ENCODE measurements at places on chromosomes 6 and 20.

DNA sequence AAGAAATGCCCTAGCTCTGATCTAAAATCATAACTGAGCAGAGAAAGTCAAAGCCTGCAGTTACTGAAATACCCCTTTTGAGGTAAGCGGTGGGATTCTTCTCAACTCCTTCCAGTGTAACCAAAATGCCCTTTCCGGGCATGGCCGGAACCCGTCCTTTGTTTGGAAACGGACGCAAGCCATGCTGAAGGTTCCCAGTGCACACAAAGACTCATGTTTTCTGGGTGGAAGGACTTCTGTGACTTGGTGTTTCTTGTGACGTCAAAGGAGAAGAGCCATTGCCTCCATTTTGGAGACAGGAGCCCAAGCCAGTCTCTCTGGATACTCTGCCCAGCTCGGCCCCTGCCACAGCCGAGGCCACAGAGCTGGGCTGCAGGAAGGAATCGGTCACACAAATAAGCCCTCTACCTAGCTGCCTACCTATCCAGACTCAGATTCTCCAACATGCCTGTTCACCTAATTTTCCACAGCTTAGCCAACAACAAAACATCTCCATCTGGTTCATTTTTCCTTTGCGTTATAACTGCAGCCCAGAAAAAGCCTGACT, 182.8 kb downstream of the TBXT start:
- DNase-seq, result no peak

- no peak for DNase-seq
Measured at GRCh38 chr20:30500829-30501440, 756.5 kb upstream of the DEFB115 start.

- no peak for DNase-seq
Measured at GRCh38 chr20:62164879-62165761, 17.7 kb upstream of the MTG2 start.

GRCh38 chr6:32087574-32088486, 21.3 kb downstream of the TNXB start:
- peak; percentile 65 for DNase-seq

DNA sequence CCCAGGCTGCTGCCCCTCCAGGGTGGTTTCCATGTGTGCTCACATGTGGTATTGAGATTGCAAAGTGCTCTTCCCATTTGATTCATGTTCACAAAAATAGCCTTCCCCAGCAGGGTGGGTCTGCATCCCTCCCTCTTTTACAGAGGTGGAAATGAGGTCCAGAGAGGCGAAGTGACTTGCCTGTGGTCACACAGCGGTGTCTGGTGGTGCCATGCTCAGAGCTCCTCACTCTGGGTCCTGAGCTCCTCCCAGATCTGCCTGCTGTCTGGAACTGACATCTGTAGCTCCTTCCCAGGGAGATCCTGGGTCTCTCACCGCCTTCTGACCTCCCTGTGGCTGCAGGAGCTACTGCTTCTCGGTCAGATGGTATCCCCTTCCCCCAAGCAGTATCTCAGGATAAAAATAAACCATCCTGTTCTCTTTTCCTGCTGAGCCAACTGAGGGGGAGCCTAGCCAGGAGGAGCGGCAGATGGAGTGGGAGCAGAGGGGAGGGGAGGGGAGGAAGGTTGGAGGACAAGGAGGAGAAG, 11.9 kb downstream of the CD40 start:
- DNase-seq, result no peak

GRCh38 chr6:85115876-85116275, 334.0 kb upstream of the NT5E start:
- DNase-seq, result no peak

- no peak for DNase-seq
Measured at GRCh38 chr6:57247603-57248002, 25.5 kb upstream of the RAB23 start.

- DNase-seq, result no peak
Measured at GRCh38 chr6:63926258-63926780, 290.7 kb downstream of the PHF3 start.

GRCh38 chr6:12957321-12958051, 240.9 kb downstream of the PHACTR1 start:
- DNase-seq, result peak; percentile 60

GRCh38 chr6:156658186-156658965, 118.8 kb upstream of the ARID1B start:
- no peak for DNase-seq

DNA sequence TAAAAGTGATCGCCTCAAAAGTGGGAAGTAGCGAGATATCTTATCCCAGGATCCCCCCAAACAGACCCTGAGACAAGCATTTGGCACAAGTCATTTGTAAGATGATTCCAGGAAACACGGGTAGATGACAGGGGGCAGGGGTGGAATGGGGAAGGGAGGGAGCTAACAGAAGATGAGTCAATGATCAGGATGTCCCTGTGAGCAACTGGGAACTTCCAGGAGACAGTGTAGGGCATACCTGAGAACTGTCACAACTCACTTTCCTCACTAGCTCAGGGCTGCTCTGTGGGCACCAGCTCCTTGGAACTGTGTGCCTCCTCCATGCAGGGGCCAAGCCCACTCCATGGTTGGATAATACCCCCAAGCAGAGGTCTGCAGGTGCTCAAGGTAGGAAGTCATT, 38.5 kb upstream of the VSX1 start:
- no peak for DNase-seq

DNA sequence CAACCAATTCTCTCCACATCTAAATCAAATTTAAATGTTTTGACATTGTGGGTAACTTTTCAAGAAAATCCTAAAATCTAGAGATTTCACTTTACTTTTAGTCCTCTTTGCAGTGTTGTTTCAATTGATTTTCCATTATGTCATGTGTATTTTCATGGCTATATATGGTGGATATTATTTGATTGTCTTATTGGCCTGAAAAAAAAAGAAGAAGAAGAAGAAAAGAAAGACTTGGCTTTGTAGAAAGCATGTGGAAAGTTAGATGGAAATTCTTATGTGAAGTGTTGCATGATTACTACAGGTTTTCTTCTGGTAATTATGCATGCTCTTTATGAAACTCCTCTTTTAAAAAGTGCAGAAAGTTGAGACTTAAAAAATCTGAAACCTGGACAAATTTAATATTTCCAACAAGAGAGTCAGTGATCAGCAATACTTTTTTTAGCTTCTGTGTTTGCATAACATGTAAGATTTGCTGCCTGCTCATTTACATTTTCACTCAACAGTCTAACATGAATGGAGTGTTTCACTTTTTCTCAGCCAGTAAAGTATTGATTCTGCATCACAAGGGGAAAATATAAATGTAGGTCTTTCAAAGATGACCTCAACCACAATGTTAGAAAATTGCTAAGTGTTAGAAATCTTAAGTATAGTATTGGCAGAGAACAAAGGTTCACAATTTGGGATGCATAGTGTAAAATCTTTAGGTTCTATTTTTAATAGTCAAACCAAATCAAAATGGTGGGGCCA, 438.7 kb downstream of the BCKDHB start:
- DNase-seq, result no peak

DNA sequence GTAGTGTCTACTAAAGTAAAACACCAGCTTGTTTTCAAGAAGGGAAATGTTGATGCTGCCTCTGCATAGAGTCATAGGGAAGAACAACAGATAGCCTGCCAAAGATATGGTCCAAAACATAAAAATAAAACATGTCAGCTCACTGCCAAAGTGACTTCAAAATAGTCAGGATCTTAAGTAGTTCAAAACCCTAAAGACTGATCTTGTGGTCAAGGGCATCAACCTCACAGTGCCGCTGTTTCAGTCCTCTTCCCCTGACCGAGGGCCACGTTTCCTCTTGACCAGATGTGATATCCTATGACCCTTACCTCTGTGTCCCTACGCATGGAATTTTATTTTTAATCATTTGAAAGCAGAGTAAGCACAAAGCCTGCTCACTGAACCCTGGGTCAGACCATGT, 104.2 kb upstream of the CNKSR3 start:
- DNase-seq, result no peak

GRCh38 chr20:10659651-10660601, 13.9 kb downstream of the JAG1 start:
- no peak for DNase-seq

DNA sequence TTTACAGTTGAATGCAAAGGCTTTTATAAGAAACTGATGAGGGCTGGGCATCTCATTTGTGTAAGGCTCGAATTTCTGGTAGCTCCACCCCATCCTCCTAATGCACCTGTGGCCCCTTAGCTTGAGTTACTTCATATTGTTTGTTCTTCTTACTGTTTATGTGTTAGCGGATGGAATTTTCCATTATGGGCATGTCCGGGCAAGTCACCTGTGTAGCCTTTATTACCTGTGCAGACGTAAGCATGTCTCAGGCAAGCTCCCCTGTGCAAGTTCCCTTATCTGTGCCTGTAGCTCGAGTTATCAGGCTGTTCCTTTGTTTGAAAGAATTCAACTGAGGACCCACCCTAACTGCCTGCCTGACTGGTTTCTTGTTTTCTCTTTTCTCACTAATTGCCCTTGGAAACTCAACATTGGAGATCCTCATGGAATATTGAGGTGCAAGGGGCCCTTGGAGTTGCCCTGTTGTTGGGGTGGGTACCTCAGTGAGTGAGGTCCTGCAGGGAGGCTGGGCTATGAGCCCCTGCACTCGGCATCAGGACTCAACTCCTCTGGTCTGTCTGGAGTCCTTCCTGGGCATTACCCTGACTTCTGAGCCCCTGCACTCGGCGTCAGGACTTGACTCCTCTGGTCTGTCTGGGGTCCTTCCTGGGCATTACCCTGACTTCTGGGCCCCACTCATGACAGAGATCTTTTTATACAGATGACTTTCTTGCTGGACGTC, 207.9 kb upstream of the SULF2 start:
- no peak for DNase-seq

DNA sequence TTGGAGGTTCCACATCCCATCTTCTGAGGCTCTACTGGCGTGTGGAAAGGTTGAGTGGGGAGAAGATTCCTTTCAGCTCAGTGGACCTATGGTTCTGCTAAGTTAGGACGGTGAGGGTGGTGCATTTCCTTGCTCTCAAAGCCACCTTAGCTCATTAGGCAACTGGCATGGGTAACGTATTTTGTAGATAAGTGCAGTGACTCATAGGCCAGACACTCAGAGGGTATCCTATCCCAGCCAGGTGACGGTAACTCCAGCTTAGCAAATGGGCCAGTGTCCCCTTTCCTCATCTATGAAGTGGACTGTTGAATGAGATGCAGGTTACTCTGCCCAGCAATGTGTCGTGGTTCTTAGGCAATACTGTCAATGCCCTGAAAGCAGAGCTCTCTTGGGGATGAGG, 3.7 kb downstream of the RPS6KA2 start:
- no peak for DNase-seq

DNA sequence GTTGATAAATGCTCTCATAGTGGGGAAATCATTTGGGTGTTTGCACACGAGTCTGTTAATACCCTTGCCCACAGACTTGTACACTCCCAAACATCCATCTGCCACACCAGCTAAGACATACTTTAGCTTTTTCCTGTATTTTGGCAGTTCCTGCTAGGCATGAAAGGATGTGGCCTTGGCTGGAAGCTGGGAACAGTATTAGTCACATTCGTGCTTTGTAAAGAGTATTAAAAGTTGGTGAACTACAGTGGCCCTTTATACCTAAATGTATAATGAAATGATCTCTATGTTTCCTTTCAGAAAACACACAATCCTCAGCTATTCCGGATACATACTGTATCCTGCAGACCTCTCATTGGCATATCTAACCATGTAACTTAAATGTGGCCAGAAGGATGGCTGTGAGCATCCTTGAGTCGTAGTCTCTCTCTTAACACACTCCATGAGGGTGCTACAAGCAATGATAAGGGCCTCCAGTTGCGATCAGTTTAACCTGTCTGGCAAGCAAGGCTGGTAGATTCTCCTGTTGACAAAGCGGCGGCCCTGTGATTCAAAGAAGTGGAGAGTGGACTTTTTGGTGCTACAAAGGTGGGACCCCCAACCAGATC, 1.5 kb downstream of the LEMD2 start:
- DNase-seq, result no peak

DNA sequence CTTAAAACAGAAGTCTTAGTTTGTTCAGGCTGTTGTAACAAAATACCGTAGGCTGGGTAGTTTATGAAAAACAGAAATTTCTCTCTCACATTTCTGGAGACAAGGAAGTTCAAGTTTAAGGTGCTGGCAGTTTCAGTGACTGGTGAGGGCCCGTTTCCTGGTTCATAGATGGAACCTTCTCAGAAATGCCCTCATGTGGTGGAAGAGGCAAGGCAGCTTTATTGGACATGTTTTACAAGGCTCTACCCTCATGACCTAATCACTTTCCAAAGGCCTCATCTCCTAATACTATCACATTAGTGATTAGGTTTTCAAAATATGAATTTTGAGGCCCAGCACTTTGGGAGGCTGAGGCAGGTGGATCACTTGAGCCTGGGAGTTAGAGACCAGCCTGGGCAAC, 2.4 kb downstream of the HEBP2 start:
- DNase-seq, result no peak

DNA sequence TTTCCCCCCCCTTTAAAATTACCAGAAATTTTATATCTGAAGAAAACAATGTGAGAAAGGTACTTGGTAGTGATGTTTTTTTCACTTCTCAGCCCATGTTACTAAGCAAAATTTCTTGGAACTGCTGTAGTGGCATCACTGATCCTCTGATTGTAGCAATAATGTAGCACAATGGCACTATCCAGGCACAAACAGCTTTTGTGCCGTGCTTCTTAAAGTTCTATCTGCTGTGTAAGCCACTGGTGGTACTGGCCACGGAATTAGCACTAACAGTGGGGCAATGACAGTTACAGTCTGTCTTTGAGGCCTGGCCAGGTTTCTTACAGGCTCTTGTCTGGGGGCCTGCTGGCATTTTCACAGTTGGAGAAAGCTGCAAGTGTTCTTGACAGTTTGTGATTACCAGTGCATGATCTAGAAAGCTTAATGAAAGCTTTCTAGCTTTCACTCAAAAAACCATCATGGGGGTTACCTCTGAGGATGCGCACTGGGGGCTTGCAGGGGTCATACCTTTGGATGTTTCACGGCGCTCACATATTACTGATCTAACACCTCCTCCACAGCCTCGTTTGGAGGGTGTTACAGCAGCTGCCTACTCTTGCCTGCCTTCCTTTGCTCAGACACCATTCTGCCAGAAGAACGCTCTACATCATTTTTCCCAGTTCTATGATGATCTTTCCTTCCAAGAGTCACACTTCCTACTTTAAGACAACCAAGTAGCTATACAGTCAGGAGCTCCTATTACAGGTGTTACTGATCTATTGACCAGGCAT, 58.4 kb upstream of the ARMH2 start:
- DNase-seq, result no peak

- no peak for DNase-seq
Measured at GRCh38 chr6:151142676-151143075, 97.1 kb upstream of the AKAP12 start.

DNA sequence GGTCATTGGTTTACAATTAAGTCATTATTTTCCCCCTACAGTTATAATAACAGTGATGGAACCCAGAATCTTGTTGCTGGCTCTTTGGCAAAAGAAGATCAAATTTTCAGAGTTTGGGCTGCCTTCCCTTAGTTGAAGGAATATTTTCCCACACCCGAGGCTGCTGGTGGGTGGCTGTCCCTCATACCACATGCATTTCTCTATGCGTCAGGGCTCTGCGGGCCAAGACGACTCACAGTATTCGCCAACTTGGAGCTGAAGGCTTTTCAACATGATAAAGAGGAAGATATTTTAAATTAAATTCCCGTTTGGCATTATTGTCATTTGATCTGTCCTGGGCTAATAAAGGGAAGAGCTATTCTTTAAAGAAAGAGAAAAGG, 102.2 kb upstream of the SASH1 start:
- no peak for DNase-seq

- no peak for DNase-seq
Measured at GRCh38 chr20:19099596-19100545, 112.6 kb upstream of the SLC24A3 start.

All from thymus (tissue), 14 donors.